NCI-H2029 treated with DMSO at 0.1 percent for 48 hours (cell line): ENCODE measurements at places on chromosomes 5 and 9.

- no peak for DNase-seq
Observed at GRCh38 chr5:54520940-54521339, 3.4 kb downstream of the SNX18 start.

GRCh38 chr5:167217097-167217743 is 1074.2 kb upstream of the WWC1 start:
- no peak for DNase-seq

- DNase-seq = no peak
Observed at GRCh38 chr5:999032-999501, 9.5 kb upstream of the NKD2 start.

DNA sequence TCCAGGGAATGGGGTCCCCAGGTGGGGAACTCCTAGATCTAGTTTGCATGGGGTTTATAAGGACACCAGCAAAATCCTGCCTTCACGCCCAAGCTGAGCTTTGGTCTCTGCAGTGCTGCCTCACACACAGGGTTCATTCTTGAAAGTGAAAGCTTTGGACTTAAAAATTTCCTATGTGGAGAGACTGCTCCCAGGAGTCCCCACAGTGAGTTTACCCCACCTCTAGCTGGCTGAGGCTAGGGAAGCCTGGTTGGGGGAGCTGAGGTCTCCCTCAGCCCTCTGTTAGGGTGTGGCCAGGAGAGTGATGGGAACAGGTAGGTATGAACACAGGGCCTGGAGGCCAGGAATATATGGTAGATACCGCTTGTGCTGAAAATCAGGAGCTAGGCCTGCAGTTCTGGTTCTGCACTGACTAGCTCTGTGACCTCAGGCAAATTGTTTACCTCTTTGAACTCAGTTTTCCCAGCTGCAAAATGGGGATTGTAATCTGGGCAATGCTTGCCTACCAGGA is 41.5 kb upstream of the LARP1 start:
- DNase-seq = no peak

GRCh38 chr5:4628645-4629385 is 511.3 kb upstream of the ADAMTS16 start:
- no peak for DNase-seq

DNA sequence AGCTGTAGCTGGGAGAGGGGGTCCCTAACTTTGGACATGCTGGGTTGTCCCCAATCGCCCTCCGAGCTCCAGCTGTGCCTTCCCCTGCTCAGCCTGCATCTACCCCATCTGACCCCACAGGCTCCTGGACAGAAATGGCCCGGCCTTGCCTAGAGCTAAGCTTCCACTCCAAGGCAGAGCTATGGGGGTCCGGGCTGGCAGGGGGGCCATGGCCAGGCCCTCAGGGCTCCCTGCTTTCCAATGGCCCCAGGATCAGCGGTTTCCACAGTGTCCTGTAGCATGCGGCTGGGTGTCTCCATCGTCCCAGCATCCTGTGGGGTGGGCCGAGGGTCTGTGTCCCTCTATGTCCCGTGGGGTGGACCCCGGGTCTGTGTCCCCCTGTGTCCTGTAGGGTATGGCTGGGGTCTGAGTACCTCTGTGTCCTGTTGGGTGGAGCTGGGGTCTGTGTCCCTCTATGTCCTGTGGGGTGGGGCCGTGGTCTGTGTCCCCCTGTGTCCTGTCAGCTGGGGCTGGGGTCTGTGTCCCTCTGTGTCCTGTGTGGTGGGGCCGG is 130.6 kb downstream of the RXRA start:
- no peak for DNase-seq

DNA sequence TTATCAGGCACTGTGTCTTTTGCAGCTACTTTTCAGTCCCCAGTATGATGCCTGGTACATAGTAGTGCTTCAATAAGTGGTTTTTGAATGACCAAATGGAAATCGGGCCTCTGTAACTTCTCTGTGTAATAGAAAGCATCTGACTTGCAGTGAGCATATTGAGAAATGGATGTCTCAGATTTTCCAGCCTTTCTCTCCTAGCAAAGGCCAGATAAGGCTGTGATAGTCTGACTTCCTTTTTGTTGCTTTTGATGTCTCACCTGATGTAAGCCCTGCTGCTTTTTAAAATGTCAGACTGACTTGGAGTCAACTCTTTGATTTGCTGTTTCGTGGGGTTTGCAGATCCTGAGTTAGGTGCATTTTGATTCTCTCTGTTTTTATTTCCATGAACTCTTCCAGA is 590.0 kb upstream of the ZNF608 start:
- DNase-seq = no peak

DNA sequence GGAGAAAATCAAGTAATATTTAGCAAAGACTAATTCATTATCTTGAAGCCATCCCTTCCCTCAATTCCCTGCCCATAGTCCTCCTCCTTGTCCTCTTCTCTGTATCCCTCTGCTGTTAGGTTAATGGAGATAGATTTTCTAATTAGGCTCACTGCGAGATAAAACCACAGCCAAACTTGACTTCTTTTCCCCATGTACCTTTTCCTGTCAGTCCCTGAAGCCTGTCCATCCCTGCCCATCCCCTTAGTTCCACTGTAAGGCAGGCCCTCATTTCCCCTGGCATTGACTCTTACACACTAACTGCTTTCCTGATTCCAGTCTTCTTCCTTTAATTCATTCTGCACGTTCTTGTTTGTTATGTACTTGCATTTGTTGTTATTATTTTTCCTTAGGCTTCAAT is 1.2 kb downstream of the TLR4 start:
- DNase-seq = no peak
